ENCODE measurements at places on chromosomes 11 and 22. TPM values are rescaled to one million over a fixed set of nuclear protein-coding genes. Genes with fewer than 3 reads are reported as not detected.

DNA sequence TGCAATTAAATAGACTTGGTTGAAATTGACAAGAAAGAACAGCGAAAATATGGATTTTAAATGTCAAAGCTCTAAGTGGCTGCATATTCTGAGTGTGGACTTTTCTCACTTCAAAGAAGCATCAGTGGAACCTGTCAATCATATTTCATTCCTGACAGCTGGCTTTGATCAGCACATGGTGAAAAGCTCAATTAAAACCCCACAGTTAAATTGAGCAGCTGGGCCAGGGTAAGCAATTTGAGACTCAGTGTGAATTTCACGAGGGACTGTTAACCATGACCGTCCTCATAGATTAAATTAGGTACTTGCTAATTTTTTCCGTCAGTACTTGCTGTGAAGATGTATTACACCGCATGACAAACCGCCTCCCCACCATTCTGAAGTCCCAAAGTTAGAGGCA lies 11.0 kb upstream of the OR10D3 start:
- no peak for DNase-seq
- no peak overlapping the region for H3K4me3 ChIP-seq
- no peak overlapping the region for H3K27ac ChIP-seq
- H3K4me1 ChIP-seq = no peaks in the 10 kb centered on the region
- H3K27me3 ChIP-seq = no peaks in the 10 kb centered on the region

DNA sequence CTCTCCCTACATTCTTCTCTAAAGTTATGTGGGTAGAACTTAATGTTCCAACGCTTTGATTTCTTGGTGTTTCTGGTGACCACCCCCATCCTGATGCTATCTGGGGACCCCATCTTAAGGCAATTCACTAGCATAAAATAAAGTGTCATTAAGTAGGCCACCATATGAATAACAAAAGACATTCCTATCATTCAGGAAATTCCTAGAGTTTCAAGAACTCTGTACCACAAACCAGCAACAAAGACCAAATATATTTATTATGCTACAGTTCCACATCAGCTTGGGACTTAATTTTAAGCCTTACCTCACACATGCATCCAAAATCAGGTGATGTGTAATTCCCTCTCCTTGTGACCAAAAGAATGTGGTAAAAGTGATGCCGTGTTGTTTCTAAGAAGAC lies 254.6 kb upstream of the LRRC4C start:
- no peak overlapping the region for H3K27ac ChIP-seq
- no peaks in the 10 kb centered on the region for H3K36me3 ChIP-seq
- no peaks in the 10 kb centered on the region for H3K27me3 ChIP-seq
- H3K4me1 ChIP-seq = no peaks in the 10 kb centered on the region
- DNase-seq = no peak

GRCh38 chr11:35978183-35978582 lies 34.3 kb downstream of the LDLRAD3 start:
- DNase-seq = no peak
- no peak overlapping the region for H3K27ac ChIP-seq
- H3K4me3 ChIP-seq = no peak overlapping the region
- peaks cover 6% of the 10 kb centered on the region for H3K4me1 ChIP-seq
- H3K36me3 ChIP-seq = no peaks in the 10 kb centered on the region

DNA sequence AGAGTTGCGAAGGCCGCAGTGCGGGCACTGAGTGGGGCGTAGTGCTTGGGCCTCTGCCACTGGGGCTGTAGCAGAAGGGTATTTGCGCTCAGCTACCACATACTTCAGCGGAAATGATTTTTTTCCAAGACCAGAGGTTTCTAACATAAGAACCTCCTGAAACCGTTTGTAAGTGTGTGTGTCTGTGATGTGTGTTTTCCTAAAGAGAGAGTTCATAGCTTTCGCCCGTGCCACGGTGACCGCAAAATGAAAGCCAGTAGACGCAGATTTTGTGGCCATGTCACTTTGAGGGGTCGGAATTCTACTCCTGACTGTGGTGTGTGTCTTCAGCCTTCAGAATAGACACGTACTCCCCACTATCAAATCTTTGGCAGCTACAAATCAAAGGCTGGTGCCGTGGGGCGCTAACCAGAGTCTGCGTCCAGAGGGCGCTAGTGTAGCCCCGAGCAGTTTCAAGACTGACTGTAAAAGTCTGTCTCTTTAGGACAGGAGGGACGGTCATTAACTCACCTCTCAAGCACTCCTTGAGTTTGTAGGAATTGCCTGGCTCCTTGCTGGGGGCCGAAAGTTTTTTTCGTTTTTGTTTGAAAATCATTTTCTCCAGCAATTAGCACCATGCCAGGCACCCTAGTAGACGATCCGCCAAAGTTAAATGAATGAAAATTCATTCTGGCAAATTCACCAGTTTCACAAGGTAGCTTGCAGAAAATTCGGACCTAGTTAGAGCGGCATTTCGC lies 2.5 kb upstream of the CALCA start:
- no peaks in the 10 kb centered on the region for H3K4me1 ChIP-seq
- no peaks in the 10 kb centered on the region for H3K36me3 ChIP-seq
- no peak overlapping the region for H3K4me3 ChIP-seq
- H3K27ac ChIP-seq = no peak overlapping the region
- H3K27me3 ChIP-seq = peaks cover 64% of the 10 kb centered on the region
- DNase-seq = peak; percentile 20

DNA sequence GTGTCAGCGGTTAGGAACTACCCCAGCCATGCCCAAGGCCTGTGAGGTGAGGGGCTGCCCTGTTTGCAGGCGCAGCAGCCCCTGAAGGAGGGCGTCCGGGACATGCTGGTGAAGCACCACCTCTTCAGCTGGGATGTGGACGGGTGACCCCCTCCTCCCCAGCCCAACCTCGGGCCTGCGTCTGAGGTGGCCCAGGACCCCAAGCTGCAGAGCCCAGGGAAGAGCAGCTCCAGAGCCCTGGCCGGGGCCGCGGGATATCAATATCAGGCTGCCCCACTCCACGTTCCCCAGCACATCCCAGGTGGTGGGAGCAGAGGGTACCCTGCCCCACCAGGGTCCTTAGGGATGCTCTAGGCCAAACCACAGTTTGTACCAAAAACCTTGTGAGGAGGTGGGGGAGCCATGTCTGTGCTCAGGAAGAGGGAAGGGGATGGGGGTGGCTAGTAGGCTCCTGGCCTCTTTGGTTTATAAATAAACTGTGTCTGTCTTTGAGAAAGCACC lies 39.3 kb downstream of the SGSM3 start:
- H3K4me3 ChIP-seq = no peak overlapping the region
- H3K27ac ChIP-seq = no peak overlapping the region
- H3K27me3 ChIP-seq = no peaks in the 10 kb centered on the region
- H3K36me3 ChIP-seq = peaks cover 71% of the 10 kb centered on the region

Gene UPK2
- total RNA-seq = not detected
